ENCODE measurements at places on chromosomes 1 and 21.
A peak's percentile ranks its signal among the peaks of the same experiment; 100 is the strongest.

- DNase-seq: no peak
Measured at GRCh38 chr1:8727809-8728213, 89.6 kb downstream of the RERE start.

DNA sequence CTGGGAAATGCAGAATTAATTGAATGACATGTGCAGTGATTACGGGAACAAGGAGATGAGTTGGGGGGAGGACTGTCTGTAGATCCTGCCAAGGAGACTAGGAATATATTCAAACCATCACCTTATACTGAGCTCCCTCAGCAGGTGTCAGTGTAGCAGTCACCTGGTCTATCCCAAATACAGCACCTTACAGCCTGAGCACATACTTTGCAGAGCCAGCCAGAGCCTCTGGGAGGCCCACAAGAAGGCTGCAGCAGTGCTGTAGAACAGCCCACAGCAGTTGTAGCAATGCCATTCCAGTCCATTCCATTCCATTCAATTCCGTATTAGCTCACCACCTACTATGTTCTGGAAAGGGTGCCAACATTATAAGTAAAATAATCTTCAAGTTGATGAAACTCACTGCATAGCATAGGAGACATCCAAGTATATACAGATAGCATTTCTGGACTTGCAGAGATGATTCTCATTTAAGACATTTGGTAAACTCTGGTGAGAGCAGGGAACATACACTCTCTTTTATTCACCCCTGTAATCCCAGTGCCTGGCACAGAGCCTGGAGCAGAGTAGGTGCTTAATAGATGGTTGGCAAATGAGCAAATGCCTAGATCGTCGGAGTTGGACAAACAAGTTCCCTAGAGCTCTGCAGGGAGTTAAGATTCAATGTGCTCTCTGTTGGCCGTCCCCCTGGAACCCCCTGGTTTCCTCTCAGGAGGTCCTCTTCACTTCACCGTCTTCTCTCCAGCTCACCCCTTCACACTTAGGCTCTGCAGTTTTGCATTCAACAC lies 44.7 kb downstream of the KCNC4 start:
- DNase-seq: no peak

DNA sequence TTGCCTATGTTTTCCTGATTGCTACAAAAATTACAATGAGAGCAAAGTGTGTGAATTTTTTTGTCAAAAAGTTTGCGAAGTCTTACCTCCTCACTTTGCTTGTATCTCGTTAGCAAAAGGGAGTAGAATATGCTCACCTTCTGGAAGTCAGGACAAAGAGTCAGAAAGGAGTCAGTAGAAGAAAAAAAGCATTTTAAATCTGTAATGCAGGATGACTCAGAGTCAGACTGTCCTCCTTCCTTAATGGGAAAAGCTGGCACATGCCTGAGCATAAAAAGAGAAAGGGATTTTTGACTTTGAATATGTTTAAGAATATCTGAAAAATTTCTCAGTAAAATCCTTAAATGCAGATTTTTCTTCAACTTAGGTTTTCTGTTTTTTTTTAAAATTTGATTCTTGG lies 14.2 kb upstream of the VN1R5 start:
- DNase-seq: no peak

GRCh38 chr1:91585982-91586381 lies 85.3 kb downstream of the CDC7 start:
- no peak for DNase-seq

- DNase-seq: no peak
Measured at GRCh38 chr1:156707417-156708217, 2.2 kb upstream of the CRABP2 start.

DNA sequence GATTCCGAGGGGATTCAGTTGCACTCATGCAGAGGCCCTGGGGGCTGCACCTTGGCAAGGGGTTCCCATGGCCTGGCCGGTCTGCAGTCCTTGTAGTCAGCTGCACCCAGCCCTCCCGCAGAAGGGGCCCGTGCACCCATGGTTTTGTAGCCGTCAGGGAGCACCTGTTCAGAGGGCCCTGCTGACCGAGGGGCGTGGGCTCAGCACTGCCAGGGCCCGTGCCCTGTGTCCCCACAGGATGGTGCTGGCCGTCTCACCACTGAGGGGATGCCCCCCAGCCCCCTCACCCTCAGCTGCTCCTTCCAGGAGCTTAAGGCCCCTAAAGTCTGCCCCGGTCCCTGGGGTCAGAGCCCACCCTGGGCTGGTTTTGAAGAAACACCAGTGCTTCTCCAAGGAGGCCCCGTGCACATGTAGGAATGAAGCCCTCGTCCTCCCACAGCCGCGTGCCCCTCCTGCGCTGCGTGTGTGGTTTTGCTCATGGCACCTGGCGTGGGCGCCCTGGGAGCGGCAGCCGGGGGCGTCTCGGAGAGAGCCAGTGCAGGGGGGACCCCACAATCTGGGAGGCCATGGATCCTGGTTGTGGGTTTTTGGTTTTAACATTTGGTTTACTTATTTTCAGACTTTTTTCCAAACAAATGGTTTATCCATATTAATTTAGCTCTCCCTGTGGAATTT lies 40.1 kb downstream of the PRKCZ start:
- no peak for DNase-seq

- DNase-seq: no peak
Measured at GRCh38 chr1:119906927-119907652, 10.8 kb upstream of the ADAM30 start.

DNA sequence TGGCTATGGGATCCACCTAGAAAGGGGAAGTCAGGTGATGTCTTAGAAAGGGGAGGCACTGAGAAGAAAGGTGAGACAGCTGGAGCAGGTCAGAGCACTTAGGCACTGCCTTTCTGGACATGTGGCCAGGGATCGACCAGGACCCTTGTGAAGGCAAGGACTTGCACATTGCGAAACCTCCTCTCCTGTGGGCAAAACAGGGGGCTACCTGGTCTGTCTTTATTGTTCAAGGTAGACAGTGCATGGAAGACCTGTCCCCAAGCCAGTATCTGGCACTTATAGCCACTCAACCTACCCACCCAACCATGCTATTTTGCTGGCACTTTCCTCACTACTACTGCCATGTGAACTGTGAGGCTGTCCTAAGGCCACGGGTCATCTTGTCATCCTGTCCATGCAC lies 67.2 kb downstream of the NAV1 start:
- no peak for DNase-seq

GRCh38 chr1:42783092-42783491 lies 1.7 kb upstream of the TMEM269 start:
- no peak for DNase-seq

GRCh38 chr1:205258719-205259118 lies 31.0 kb downstream of the TMCC2 start:
- DNase-seq: no peak

DNA sequence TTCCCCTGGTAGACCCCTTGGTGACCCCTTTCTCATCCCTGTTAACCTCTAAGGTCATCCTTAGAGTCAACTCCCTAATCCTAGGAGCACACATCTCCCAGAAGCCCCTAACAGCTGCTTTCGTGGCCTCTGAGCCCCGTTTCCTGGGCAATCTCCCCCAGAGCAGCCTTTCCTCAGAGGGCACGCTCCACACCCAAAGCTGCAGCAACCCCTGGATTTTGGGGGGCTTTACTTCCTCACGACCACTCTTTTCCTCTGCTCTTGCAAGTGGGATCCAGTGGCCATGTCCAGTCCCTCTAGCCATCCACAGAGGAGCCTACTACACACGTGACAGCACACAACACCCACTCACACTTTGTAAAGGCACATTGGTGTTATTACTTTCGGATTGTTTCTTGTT lies 13.8 kb downstream of the ABCA4 start:
- no peak for DNase-seq

- no peak for DNase-seq
Measured at GRCh38 chr1:58325866-58326265, 220.7 kb downstream of the OMA1 start.

GRCh38 chr1:231411036-231411531 lies 11.0 kb downstream of the EGLN1 start:
- DNase-seq: no peak

DNA sequence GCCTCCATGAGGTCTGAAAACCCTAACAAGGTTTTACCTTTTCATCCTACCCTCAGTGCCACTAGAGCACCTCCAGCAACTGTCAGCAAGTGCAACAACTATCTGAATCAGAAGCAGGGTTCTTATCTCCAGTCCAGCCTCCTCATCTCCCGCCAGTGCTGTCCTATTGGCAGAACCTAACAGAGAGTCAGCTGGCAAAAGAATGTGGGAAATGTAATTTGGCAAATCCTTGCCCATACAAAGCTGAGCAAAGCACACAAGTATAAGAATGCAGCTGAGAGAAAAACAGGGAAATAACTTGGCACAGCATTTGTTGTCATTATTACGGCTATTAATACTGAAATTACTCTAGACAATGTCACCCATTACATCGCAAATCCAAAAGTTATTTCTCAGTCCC lies 124.2 kb downstream of the ATP6V1G3 start:
- DNase-seq: no peak

- DNase-seq: peak; percentile 21
Measured at GRCh38 chr1:203682473-203683383, 56.1 kb downstream of the ATP2B4 start.

DNA sequence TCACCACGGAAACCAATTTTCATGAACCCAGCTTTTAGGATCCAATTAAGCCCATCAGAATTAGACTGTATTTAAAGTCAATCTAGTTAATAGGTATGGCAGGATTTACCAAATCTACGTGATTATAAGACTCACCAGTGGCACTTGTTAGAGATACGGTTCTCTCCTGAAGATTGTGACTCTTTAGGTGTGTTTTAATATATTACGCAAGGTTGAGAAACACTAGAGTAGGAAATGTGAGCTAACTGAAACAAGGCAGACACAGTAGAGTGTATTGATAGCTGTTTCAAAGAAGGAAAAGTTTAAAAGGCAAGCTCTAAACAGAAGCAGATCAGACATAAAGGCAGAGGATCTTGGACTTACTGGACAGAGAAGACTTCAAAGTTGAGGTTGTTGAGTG lies 11.2 kb upstream of the RPE65 start:
- DNase-seq: no peak

- DNase-seq: no peak
Measured at GRCh38 chr1:206570529-206570928, 41.7 kb downstream of the EIF2D start.

GRCh38 chr1:200901796-200902444 lies 7.2 kb downstream of the INAVA start:
- DNase-seq: no peak

- no peak for DNase-seq
Measured at GRCh38 chr21:25949701-25950100, 214.9 kb downstream of the GABPA start.

DNA sequence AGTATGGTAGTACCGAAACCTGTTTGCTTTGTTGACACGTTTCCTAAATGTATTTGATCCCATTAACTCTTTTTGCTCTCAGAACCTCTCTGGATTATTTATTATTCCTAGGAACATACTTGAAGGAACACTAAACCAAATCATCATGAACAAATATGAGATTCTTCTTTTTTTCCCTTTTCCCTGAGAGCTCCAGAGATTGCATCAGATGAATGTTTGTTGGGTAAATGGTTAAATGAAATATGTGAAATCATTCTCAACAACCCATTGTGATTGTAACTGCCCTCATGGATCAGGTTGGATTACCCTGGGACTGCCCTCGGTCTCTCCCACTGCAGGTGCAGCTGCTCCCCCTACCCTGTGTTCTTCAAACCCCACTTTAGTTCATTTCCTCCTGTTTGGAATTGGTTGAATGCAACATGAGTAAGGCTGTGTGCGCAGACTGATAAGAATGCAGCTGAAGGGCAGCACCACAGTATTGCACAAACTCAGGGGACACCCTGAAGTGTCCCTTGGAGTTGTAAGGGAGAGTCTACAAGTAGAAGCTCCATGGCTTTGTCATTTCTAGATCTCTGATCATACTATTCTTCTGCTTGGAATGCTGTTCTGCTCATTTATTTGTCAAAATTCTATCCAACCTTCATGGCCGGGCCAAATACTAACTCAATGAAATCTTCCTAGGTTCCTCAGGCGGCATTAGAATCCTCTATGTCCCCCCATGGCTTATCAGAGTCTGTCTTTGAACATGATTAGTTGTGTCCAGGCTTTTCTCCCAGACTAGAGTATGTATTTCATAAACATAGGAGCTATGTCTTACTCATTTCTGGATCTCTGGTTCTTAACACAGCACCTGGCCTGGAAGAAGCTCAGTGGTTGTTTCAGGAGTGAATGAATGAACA lies 47.1 kb upstream of the NEK2 start:
- no peak for DNase-seq

- no peak for DNase-seq
Measured at GRCh38 chr1:47215713-47216112, 16.3 kb downstream of the TAL1 start.

DNA sequence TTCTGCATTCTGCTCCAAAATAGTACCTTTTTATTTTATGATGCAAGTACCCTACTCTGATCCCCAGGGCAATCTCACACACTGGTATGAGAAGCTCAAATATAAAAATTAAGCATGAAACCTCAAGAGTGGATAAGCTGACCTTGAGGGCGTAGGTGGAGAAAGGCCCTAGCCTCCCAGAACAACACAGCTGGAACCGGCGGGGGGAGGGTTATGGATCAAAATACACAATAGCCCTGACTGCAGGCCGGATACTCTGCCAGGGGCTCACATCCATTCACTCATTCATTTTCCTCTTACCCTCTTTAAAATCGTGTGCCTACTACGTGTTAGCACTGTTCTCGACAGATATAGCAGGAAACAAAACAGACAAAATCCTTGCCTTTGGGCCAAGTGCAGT lies 32.8 kb upstream of the ECE1 start:
- no peak for DNase-seq

DNA sequence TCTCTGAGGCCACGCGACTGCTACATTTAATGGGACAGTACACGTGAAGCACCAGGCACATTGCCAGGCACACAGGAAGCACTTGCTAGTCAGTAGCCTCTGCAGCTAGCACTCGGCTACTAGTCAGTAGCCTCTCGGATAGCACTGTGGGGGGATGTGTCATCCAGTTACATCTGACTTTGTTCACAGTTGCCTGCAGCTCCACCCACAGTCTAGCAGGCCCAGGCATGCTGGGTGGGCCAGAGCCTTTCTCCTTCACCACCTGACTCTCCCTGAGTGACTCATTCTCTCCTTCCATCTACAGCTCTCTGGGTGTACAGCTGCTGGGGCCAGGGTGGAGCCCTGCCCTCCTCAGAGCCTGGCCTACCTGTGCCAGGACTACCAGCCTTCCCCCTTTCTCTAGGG lies 51.5 kb downstream of the PTPRF start:
- no peak for DNase-seq

DNA sequence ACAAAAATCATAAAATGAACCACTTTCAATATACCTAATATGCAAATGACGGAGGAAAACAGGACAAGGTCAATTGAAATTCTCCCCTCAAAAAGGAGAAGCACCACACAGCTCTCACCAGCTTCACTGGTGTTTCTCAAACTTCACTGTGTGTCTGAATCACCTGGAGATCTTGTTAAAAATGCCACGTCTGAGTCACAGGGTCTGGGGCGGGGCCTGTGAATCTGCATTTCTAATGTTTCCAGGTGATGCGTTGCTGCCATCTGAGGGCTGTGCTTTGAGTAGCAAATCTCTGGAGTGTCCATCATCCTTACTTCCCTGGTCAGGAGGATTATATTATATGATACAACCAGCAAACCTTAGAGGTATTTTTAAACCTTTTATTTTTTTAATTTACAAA lies 9.0 kb downstream of the CLDN19 start:
- no peak for DNase-seq

- no peak for DNase-seq
Measured at GRCh38 chr1:2590233-2591141, 3.9 kb downstream of the PRXL2B start.
